ENCODE measurements at places on chromosomes 1 and 21.

- no peak for ATAC-seq
These were observed 18.9 kb downstream of the PGLYRP3 start for GRCh38 chr1:153293851-153294250.

- no peak for ATAC-seq
These were observed 50.9 kb upstream of the BCAR3 start for GRCh38 chr1:93732514-93732913.

DNA sequence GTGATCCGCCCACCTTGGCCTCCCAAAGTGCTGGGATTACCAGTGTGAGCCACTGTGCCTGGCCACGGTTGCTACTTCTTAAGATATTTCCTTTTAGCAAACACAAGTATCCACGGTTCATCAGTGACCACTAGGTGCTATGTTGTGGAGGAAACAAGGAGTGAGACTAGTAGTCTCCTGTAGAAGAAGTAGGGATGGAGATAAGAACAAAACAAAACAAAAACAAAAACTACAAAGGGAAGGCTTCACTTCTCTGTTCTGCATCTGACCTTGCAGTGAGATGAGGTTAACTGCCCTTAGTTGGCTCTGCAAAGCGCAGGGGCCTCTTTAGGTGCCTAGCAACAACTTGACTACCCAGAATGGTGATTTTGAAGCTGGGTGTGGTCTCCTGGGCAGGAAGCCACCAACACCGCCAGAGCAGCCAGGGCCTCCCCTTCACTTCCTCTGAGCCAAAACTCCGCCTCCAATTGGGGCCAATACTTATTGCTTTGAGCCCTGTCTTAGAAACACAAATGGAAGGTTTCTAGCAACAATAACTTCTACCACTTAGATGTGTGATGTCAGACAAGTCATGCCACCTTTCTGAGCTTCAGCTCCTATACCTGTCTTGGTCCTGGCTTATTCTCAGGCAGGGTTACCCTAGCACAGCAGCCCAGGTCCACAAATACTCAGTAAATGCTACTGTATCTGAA lies 12.8 kb upstream of the CDC42 start:
- ATAC-seq: peak; percentile 98

- ATAC-seq: no peak
These were observed 131.9 kb upstream of the C1orf105 start for GRCh38 chr1:172288581-172288980.

- no peak for ATAC-seq
These were observed 54.1 kb upstream of the BCAR3 start for GRCh38 chr1:93735722-93736121.

DNA sequence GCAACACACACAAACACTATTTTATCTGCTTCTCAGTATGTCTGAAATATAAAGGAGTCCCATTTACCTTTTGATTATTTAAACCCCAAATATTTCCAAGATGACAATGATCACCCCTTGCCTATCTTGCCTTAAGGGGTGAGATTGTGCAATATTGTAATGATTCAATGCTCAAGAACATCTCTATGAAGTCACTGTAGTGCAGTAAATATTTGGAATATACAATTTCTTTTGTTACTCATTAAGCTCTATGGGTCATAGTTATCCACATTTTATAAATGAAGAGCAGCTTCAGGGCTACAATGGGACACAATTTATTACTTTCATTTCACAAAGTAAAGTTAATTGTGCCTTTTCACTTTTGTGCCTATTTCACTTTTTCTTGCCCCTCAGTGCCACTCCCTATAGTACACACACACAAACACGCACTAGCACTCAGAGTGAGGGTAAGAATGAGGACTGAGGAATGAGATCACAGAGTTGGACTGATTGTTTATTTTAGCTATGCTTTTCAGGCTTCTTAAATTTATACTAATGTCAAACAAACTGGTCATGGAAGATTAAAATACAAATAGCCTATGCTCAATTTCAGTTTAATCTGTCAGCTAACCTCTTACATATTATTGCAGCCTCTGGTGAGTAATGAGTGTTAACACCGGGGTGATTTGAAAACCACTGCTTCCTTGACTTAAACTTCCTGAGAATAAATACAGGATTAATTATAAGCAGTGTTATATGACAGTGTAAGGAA lies 521.0 kb upstream of the B3GALT2 start:
- peak; percentile 28 for ATAC-seq

DNA sequence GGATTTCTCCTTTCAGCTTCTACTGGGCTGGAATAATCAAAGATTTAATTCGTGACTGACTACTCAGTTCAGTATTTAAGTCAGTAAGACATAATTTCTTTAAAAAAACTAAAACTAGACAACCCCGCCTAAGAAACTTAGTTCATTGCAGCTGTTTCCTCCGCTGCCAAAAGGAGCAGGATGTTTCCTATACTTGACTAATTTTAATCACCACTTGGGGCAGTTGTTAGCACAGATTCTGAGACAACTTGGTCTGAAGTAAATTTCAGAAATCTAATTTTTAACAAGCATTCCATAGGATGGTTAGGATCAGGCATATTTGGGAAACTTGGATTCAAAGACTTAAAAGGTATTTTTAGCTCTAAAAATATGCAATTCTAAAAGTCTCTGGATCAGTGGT lies 34.0 kb downstream of the EPRS1 start:
- no peak for ATAC-seq

DNA sequence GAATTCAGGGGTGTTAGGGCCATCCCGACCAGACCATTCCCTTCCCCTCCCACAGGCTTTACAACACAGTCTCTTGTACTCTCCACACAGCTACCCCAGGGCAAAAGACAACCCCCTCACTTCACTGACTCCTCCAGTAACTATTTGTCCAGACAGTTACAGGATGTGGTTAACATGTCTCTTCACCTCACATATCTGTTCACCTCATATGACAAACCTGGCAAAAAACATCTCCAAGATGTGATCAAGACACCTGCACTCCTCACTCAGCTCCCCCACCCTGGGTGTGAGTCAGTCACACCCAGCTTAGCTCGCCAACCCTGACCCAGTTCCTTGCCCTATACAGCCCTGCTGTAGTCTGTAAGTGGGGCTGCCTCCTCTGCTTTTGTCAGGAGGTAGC lies 490.5 kb upstream of the CHRM3 start:
- ATAC-seq: no peak

DNA sequence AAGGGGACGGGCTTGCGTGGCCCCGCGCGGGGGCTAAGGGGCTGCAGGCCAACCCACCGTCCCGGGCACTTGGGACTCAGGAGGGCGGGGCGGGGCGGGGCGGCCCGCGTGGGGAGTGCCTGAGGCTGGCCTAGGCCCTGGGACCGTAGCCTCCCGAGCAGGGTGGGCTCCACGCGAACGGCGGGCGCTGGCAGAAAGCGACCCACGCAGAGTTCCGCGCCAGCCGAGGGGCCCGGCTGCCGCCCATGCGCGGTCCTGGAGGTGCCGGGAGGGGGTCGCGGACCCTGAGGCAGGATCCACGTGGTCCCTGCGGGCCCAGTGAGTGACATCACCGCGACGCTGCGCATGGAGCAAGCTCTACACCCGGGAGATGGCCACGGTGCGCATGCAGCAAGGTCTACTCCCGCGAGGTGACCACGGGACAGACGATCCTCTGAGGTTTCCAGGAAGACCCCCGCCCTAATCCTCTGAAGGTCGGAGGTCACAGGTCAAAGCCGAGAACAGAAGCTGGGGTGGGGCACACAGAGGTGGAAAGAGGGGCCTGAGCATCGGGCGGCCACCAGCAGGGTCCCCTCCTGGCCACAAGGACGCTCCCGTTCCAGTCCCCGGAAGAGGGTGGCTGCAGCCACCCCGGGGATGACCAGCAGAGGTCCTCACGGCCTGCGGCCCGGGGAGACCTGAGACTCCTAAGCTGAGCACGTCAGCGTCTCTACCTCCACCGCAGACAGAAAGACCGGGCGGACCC lies 13.5 kb upstream of the SLC19A1 start:
- ATAC-seq: peak; percentile 42
